ENCODE measurements at places on chromosomes 2 and 18. TPM values are rescaled to one million over a fixed set of nuclear protein-coding genes. Genes with fewer than 3 reads are reported as not detected.

- DNase-seq, result no peak
Measured at GRCh38 chr2:127422559-127423477, 4.6 kb downstream of the PROC start.

- DNase-seq, result no peak
Measured at GRCh38 chr2:165382362-165382761, 87.1 kb upstream of the CSRNP3 start.

LOXL3 gene
- total RNA-seq, result 1.7 TPM

DNA sequence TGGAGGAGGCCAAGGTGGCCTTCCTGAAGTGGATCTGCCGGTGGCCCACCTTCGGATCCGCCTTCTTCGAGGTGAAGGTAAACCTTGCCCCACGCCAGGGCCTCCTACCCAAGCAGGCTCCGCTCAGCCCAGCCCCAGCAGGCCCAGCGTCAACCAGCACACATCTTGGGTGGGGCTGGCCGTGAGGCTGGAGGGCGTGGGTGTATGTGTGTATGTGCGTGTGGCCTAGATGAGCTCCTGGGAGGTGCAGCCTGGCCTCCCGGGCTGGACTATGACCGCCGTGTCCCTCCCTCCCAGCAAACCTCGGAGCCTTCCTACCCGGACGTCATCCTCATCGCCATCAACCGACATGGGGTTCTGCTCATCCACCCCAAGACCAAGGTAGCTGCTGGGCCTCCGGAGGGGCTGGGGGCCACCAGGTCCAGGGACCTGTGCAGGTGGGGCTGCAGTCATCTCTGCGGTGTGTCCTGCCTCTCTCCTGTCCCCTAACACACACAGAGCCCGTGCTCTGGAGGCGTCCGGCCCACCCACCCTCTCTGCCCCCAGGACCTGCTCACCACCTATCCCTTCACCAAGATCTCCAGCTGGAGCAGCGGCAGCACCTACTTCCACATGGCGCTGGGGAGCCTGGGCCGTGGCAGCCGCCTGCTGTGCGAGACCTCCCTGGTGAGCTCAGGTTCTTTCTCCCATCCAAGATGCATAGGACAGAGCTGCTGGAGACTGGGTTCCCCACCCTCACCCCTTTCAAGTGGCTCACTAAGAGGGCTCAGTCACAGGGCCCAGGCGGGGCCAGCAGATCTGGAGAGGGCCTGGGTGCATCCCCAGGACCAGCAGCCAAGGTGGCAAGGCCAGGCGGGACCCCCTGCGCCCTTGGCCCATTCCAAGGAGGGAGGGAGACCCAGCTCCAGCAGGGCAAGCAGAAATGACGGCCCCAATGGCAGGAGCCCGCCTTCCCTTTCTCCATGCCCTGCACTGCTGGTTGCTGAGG is 9.4 kb upstream of the GPR17 start:
- DNase-seq, result no peak

DNA sequence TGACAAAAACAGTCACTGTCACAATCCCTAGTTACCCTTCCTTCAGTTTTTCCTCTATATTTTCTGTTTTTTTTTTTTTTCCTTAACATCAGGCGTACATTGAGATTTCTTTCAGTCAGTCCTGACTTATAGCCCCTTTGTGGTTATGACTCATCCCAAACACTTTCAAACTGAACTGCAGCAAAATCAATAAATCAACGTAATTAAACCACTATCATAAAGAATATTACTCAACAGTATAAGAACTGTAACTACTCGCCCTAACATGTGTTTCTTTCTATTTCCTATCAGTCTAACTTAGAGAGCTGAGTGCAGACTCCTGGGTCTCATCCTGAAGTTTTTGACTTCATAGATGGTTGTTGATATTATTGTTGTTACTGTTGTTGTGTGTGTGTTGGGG is 523.5 kb downstream of the LRRTM4 start:
- DNase-seq, result no peak

GRCh38 chr2:29821591-29821990 is 99.8 kb downstream of the ALK start:
- no peak for DNase-seq

- no peak for DNase-seq
Measured at GRCh38 chr2:128986867-128987268, 668.2 kb upstream of the HS6ST1 start.

GRCh38 chr18:62332431-62332830 is 7.3 kb downstream of the TNFRSF11A start:
- no peak for DNase-seq

EPHA4 gene
- total RNA-seq, result 70.6 TPM

- no peak for DNase-seq
Measured at GRCh38 chr18:21191596-21192307, 50.3 kb upstream of the GREB1L start.

- no peak for DNase-seq
Measured at GRCh38 chr2:189683348-189683747, 8.9 kb downstream of the ANKAR start.

GRCh38 chr2:178306352-178307073 is 112.2 kb downstream of the OSBPL6 start:
- DNase-seq, result no peak

DNA sequence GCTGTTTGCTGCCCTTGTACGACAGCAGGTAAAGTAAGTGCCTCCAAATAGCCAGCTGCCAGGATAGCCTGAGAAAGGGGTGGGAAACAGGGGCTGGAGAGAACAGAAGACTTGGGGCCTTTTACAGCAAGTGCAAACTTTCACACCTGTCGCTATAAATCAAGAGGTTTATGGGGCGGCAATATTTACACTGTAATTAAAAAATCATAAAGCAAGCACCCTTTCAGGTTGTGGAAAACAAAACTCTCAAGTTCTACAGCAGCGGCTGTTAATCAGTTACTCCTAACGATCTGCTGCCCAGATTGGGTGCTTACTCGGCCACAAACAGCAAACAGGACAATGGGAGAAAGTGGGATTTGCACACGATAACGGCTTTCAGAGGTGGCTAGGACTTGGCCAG is 359.5 kb upstream of the ETAA1 start:
- no peak for DNase-seq

BCL2 gene
- 10.7 TPM for total RNA-seq

- no peak for DNase-seq
Measured at GRCh38 chr2:101985101-101985792, 6.5 kb upstream of the IL1R2 start.

ESPNL gene
- total RNA-seq, result not detected

DNA sequence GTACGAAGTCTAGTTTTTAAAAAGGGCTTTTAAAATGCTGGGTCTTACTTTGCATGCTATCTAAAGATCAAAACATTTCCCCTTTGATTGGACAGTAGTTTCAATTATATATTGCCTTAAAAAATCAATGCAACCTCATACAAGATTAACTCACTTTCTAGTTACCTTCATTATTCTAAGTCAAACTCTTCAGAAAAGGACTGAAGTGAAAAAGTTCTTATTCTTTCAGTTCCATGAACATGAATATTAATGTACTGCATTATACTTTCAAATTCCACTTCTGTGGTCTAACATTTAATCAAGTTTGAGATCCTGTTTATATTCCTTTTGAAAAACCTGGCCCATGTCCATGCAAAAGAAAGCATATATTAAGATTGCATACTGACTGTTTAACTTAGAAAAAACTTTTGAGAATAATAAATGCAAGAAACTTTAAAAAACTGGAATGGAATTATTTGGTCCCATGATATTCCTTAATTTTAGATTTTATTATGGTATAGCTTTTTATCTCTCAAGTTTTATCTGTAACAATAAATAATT is 11.2 kb upstream of the ENOSF1 start:
- no peak for DNase-seq

SCN2A gene
- total RNA-seq, result 0.08 TPM

DNA sequence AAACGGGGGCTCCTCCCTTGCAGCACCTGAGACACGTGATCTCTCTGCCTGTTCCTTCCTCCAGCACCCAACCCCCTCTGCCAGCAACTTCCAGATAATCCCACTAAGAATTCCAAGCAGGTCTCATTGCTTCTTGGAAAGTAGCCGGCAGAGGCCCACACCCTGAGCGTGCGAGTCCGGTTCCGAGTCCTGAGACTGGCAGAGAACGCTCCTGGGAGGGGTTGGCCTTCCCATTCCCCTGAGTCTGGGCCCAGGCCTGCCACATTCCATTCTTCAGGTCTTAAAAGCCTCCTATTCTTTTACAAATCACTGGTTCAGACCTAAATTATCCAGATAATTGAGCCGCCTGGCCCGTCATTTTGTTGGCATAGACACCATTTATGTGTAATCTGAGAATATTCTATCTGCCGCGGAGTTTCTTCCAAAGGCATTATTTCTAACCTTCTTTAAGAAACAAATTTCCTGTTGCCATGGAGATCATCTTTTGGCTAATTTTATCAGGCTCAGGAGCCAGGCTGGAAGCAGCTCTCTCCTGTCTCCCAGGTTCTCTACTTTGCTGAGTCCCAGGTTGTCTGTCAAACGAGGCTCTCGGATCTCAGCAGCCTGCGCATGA is 165.4 kb downstream of the MYCN start:
- DNase-seq, result no peak

GRCh38 chr2:4635289-4635688 is 931.9 kb downstream of the DCDC2C start:
- DNase-seq, result no peak

ACMSD gene
- not detected for total RNA-seq

GRCh38 chr18:51235009-51235789 is 37.7 kb upstream of the MEX3C start:
- no peak for DNase-seq

ANKRD30BL gene
- not detected for total RNA-seq

DNA sequence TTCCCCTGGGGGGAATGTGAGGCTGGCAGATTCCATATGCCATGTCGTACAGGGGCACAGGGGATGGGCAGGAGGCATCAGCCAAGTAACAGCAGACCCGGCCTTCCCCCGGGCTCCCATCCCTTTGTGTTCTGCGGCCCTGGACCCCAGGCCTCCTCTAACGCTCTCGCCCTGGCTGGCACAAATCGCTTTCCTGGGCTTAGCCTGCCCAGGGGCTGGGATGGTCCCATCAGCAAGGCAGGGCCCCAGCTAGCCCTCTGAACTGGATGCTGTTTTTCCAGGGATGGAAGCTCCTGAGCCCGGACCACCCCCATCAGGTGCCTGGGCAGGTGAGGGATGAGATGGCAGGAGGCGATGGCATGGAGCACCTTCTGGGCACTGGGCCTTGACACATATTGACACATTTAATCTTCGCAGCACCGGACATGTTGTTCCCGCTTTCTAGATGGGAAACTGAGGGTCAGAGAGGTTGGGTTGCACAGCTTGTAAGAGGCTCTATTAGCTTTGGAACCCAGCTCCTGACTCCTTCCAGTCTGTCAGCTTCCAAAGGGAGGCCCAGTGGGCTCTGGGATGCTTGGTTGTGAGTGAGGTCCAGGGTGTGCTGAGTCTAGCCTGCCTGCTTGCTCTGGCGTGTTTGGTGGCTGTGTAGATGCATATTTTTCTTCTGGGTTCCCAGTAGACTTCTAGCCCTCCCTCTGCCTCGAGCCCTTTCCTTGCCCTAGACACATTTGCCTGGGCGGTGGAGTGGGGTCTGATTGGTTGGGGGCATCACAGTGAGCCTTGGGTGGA is 40.3 kb downstream of the GLI2 start:
- DNase-seq, result no peak

NAT8 gene
- not detected for total RNA-seq

VIT gene
- total RNA-seq, result 9.8 TPM

DNA sequence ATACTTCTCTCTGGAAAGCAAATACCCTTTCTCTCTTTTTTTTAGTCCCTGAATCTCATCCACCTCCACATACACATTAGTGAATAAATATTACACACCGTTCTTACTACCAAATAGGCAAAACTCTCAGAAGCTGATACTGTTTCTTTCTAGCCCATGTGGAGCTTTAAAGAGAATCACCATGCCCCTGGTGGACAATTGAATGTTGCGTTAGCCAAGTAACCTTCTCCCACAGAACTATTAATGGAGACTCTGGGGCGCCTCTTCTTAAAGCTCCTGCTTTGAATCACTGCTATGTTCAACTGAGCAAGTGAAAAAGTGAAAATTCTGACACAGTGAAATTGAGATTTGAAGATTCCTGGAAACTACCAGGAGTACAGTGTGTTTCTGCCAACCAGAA is 522.8 kb upstream of the CDH7 start:
- DNase-seq, result no peak

CHCHD5 gene
- 11.7 TPM for total RNA-seq

PAPOLG gene
- total RNA-seq, result 22.0 TPM

DNA sequence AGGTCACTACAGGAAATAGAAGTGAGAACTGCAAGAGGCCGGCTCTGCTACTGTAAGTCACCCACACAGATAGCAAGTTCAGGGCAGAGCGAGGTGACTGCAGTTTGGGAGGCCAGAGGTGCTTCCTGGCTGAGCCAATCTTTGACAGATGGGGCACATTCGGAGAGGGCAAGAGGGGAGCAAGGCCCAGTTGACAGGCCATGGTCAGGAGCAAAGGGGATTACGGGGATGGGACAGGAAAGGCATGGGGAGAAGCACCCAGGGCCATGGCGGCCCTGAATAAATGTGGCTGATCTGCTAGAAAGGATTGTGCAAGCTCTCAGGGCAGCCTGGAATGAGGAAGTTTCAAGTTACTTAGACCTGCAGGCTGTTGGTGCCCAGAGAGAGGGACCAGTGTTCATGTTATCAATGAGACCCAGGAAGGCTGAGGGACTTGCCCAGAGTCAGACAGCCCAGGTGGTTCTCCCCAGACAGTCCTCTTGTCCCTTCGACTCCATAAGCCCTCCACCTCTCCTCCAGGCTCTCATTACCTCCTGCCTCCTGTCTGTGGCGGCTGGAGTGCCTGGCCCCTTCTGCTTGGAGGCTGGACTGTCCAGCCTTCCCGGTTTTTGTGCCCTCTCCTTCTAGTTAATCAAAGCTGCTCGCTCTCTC is 123.3 kb downstream of the CTIF start:
- DNase-seq, result peak; percentile 58

DNA sequence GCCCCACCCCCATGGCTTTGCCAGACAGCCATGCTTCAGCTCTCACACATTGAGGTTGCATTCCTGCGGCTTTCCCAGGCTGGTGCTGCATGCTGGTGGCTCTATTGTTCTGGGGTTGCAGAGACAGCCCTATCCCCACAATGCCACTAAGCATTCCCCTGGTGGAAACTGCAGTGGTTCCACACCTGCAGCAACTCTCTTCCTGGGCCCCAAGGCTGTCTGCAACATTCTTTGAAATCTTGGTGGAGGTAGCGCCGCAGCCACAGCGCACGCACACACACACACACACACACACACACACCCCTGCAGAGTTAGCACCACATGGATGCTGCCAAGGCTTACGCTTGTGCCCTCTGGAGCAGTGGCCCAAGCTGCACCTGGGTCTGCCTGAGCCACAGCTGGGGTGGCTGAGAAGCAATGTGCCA is 21.4 kb downstream of the SFXN5 start:
- no peak for DNase-seq

KCNIP3 gene
- 7.1 TPM for total RNA-seq

- no peak for DNase-seq
Measured at GRCh38 chr2:241415196-241415595, 59.1 kb downstream of the FARP2 start.

DSC1 gene
- total RNA-seq, result 120 TPM

DUSP2 gene
- 124 TPM for total RNA-seq

GRCh38 chr2:231634951-231635875 is 42.5 kb downstream of the TEX44 start:
- DNase-seq, result no peak

- no peak for DNase-seq
Measured at GRCh38 chr18:12408247-12408869, 629 bp downstream of the PRELID3A start.
